ENCODE measurements at places on chromosomes 13 and 19. TPM values are rescaled to one million over a fixed set of nuclear protein-coding genes. Genes with fewer than 3 reads are reported as not detected.

DNA sequence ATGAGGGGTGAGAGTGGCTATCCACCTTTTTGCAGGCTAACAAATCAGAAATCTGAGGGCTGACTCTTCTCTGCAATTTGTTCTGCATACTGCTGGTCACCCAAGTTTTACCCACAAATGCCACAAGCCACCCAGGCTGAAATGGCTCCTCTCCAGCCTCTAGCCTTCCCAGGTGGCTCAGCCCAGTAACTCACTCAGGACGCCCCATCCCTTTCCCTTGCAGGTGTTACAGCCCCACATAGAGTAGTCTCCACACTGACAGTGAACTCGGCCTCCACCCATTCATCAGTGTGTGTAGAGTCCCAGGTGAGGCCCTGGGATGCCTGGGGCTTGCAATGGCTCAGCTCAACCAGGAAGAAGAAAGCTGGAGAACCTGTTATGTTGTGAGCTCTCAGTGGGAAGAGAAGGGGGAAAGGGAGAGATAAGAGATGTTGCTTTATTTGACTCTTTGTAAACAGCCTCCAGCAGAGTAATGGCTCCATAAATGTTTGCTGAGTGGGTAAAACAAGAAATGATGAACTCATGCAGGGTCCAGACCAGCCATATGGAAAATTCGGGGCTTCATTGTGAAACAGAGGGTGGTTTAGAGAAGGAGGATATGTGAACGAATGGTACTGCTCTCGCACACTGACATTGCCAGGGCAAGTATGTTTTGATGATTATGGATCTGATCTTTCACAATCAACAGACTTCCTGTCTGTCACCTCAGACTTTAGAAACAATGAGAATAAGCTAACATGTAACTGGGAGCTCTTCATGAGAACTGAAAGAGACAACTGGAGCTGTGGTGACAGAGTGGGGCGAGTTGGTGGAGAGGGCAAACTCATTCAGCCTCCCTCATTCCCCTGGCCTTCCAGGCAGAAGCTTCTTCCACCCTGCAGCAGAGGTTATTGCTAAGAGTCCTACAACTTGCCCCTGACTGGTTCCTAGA lies 74.2 kb upstream of the RFC3 start:
- no peak for DNase-seq

DNA sequence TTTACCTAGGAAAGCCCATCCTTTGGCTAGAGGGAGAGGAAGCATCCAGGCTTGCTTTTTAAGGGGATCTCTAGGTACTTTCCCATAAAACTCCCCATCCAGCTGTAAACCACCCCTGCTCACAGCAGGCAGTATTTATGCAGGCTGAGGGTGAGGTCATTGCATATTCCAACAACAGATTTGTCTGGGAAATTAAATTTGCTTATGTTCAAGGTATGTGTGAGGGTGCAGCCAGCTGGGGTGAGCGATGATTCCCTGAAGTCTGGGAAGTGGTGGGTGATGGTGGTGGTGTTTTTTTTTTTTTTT lies 96.3 kb upstream of the C1QTNF9B start:
- DNase-seq, result no peak

GRCh38 chr13:21022056-21022979 lies 39.1 kb downstream of the LATS2 start:
- no peak for DNase-seq

GRCh38 chr13:30679483-30680330 lies 55.6 kb upstream of the ALOX5AP start:
- no peak for DNase-seq

Gene PGLYRP2
- not detected for total RNA-seq

DNA sequence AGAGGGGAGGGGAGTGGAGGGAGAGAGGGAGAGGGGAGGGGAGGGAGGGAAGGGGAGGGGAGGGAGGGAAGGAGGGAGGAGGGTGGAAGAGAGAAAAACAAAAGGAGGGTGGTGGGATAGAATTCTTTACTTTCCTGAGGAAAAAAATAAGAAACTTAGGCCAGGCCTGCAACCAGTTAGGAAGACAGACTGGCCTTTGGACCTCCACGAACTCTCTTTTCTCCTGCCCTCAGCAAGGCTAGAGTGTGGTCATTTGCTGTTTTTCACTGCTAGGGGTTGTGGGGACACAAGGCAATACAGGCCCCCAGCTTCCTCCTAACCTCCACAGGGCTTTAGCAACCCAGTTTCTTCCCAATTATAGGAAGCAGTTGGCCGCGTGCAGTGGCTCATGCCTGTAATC lies 4.2 kb downstream of the CCDC8 start:
- no peak for DNase-seq

DNA sequence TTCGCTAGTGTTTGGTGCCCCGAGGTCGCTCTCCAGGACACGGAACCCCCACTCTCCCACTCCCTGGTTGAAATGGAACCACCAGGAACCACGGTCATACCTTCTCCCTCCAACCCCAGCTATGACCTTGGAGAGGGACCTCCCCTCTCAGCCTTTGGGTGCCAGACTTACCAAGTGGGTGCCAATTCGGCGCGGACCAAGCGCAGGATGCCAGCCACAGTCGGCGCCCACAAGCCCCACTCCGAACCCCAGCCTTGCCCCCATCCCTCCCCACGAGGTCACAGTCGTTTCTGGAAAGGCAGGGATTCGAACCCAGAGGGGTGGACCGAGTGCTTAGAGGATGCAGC lies 910 bp downstream of the PDE4C start:
- DNase-seq, result no peak

GRCh38 chr13:63864171-63864902 lies 2448.7 kb upstream of the PCDH20 start:
- no peak for DNase-seq

DNA sequence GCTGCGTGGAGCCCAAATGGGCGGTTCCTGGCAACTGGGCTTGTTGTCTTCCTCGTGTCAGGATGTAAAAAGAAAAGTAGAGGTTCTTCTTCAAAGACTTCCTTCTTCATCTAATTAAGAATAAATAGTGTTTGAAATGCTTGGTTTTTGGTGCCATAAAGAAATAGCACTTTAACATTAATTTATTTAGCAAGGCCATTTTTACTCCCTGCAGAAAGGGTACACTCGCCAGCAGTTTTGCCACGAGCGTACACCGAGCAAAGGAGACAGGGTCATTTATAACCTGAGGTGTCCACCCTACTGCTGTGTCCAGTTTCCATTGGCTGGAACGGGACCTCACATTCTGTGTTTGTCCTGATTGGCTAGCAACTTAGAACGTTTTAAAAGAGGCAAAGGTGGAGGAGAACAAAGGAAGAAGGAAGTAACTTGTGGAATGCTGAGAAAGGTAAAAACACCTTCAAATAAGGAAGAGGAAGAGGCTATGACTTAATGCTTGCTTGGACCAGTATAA lies 21.8 kb upstream of the OR10H1 start:
- DNase-seq, result no peak
